Naive thymus-derived CD4-positive, alpha-beta T cell (primary cell): ENCODE measurements at places on chromosomes 11 and 22.

GRCh38 chr11:126491092-126491491 is 135.6 kb downstream of the ST3GAL4 start:
- no peak for DNase-seq

DNA sequence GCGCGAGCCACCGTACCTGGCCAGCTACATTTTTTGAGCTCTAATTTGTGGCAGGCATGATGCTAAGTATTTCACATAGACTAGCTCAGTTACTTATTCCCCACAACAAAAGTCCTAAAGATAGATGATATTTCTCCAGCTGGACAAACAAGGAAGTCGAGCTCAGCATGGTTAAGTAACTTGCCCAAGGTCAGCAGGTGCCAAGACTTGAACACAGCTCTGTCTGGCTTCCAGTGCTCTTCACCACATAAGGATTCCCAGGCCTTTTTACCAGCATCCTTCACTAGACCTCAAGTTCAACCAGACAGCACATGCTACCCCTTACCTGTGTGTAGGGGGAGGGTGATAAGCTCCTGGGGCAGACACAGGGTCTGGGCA is 177.3 kb upstream of the NCAM1 start:
- no peak for DNase-seq

GRCh38 chr22:17563936-17564391 is 666 bp downstream of the SLC25A18 start:
- DNase-seq: no peak

DNA sequence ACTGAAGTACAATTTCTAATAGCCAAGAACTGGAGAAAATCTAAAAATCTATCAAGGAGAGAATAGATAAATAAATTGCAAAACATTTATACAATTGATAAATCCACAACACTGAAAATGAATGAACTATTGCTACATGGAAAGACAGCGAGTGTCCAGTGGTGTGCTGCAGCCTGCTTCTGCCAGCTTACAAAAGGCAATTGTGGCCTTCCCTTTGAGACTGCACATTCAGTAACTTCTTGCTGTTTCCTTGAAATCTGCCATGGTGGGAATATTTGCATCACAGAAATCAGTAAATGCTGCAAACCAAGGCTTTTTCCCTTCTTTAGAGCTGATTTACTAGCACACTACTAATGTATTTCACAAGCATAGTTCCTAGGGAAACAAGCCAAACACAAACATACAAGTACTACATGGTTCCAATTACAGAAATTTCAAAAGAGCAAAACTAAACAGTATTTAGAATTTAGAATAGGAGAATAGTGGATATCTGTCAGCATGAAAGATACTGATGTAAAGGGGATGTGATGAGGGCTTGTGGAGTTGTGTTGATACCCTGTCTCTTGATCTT is 76.9 kb upstream of the TRIM77 start:
- no peak for DNase-seq

- peak; percentile 96 for DNase-seq
Measured at GRCh38 chr11:65652511-65653228, 10.0 kb downstream of the RELA start.

DNA sequence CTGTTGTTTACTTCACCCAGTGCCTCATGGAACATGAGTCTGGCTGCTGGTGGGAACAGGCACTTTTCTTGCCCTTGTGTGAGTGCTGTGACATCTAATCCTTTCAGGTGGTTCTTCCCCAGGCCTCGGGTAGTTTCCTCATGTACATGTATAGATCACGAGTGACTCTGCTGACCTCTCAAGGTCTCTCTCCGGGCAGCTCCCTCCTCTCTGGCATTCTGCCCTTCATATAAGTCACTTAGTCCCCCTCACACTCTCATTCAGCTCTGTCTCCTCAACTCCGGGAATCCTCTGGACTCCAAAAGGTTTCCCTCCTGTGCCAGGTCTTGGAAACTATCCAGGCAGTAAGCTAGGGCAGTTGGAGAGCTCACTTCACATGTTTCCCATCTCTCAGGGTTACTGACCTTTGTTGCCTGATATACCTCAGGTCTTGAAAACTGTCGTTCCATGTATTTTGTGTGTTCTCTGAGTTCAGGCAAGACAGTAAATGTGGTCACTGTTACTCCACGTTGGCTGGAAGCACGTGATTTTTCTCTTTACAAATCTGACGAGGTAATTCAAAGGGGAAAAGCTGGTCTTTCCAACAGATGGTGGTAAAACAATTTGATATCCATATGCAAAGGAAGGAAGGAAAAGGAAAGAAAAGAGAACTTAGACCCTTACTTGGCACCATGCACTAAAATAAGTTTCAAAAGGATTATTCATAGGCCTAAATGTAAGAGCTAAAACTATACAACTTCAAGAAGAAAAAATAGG is 40.5 kb upstream of the PITPNB start:
- DNase-seq: no peak

DNA sequence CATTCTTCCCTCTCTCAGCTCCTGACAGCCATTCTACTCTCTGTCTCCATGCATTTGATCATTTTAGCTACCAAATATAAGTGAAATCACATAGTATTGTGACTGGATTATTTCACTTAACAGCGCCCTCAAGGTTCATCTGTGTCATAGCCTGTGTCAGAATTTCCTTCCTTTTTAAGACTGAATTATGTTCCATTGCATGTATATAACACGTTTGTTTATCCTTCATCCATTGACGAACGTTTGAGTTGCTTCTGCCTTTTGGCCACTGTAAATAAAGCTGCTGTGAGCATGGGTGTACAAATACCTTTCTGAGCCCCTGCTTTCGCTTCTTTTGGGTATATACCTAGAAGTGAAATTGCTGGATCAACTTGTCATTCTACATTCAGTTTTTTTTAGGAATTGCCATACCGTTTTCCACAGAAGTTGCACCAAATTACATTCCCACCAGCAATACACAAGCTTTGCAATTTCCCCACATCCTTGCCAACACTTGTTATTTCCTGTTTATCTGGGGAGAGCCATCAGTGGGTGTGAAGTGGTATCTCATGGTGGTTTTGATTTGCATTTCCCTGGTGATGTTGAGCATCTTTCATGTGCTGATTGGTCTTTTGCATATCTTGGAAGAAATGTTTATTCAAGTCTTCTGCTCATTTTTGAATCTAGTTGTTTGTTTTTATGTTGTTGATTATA is 17.5 kb downstream of the GLB1L2 start:
- DNase-seq: no peak

- no peak for DNase-seq
Measured at GRCh38 chr22:31222736-31223135, 10.6 kb downstream of the LIMK2 start.

DNA sequence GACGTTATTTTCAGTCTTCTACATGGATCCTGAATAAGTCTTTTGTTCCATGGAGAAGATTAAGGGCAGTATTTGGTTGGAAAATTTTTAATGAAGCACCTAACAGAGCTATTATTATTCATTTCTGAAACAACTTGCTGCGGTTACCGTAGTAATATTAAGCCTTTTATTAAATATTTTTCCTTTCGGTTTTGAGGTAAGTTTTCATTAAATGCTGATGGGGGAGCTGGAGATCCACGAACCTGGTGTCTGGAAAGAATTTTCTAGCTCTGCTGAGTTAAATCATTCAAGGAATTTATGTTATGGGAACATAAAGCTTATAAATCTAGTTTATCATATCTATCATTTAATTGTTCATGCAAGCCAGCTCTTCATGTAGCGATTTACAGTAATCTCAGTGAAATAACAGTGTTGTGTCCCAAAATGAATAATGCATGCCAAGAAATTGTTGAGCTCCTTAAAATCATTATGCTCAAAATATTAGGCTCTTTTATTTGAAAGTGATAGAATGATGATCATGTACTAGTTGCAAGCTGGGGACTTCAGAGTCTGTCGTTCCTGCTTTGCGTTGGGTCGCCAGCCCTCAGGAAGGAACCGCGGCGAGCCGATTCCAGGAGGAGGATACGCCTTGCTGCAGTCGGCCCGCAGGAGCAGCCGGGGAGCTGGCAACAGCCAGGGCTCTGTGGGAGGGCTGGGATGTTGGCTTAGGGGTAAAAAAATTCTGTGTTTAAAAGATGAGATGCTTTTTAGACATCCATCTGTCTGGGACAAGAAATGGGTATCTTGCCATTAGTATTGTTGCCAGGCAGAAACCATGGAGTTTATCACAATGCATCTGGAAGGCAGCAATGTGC is 83.1 kb downstream of the TBC1D22A start:
- DNase-seq: no peak

DNA sequence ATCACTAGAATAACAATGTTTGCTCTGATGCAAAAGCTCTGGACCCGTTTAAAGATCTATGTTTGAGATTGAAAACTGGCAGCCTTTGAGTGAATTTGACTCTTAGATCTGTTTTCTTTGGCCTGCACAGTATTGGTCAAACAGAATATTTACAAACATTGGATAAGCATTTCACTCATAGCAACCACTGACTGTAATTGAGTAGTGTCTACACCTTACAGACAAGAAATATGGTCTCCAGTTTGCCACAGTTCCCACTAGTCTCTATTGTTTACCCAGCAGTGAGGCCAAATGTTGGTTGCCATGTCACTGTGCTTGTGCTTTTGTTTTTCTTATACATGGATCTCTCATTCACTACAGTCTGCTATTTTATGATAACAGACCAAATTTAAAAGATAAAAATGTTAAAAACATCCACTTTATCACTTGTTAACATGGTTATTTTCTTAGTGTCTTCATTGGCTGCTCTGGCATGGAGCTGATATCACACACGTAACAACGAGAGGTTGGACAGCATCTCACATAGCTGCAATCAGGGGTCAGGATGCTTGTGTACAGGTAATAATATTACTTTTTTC is 12.2 kb downstream of the ANKRD42 start:
- DNase-seq: no peak

- no peak for DNase-seq
Measured at GRCh38 chr22:46511151-46512038, 26.0 kb downstream of the CELSR1 start.

DNA sequence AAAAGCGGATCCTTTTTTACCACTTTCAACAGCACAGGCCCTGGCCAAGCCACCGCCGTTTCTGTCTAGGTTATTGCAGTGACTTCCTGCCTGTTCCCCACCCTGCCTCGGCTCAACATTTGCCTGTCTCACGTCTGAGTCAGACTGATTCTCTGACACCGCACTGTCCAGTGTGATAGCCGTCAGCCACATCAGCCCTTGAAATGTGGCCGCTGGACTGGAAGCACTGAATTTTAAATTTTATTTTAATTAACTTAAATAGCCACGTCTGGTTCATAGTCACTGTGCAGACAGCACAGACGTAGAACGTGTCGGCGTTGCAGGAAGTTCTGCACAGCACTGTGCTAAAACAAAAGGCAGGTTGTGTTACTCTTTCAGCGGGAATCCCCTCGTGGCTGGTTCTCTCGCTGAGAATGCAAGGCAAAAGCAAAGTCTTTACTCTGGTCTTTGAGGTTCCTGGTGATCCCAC is 56.3 kb upstream of the ADSL start:
- peak; percentile 81 for DNase-seq

- DNase-seq: peak; percentile 76
Measured at GRCh38 chr22:31977141-31977841, 33.0 kb downstream of the YWHAH start.

DNA sequence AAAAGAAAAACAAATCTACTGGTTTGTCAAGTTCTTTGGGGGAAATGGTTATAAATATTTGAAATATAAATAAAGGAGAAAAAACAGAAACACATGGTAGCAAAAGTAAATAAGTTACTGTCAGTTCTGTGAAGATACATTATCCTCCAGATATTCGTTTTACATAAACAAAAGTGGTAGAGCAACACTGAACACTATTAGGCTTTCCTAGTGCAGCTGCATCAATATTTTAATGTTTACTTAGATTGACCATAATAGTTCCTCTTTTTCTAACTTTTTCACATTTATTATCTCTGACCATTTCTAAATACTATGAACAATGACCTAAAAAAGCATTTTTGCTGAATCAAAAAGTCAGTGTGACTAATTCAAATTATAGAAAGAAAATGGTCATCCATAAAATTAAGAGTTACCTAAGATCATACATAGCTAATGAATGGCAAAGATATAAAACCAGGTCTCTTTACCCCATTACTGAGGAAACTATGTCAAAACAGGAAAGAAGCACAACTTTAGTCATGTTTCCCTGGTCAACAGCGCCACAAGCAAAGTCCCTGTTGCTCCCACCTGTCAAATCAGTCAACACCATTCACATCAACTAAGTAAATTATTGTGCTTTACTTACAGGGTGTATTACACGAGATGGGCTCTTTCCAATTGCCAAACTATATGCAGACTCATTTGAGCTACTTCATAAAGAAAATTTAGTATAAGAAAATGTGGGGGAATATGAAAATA is 38.5 kb downstream of the SBF2 start:
- no peak for DNase-seq

DNA sequence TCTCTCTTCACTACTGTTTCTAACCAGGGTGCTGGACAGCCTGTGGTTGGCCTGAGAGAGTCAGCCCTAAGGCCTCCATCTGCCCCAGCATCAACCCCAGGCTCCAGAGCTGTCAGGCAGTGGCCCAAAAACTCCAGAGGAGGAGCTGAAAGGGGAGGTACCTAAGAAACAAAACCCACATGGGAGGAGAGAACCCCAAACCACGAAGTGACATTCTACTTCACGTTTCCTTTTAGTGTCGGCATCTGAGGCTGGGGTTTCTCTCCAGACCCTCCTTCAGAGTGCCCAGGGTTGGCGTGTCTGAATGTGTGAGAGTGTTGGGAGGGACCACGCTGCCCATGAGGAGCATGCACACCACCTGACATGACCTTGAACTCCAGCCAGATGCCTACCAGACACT is 69.8 kb upstream of the NNMT start:
- DNase-seq: no peak

GRCh38 chr11:132289590-132290256 is 919.3 kb downstream of the NTM start:
- no peak for DNase-seq

GRCh38 chr22:42958937-42959336 is 56.0 kb downstream of the PACSIN2 start:
- no peak for DNase-seq

GRCh38 chr11:1983601-1983961 is 14.1 kb downstream of the H19 start:
- no peak for DNase-seq

DNA sequence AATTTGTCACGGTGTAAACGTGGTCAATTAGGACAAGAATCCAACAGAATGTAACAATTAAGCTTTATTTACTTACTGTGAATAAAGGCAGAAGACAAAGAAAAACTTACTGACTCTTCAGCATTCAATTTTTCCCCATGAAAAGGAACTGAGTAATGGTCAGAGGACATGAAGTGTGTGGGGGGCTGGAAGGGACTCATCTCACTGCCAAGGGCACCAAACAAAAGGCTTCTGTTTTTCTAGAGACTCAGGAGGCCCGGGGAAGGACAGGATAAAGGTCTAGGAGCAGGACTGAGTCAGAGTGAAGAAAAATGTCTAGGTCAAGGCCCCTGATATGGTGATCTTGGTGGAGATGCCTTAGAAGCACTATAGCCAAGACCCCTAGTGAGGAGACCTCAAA is 564.2 kb upstream of the ANO5 start:
- DNase-seq: no peak

DNA sequence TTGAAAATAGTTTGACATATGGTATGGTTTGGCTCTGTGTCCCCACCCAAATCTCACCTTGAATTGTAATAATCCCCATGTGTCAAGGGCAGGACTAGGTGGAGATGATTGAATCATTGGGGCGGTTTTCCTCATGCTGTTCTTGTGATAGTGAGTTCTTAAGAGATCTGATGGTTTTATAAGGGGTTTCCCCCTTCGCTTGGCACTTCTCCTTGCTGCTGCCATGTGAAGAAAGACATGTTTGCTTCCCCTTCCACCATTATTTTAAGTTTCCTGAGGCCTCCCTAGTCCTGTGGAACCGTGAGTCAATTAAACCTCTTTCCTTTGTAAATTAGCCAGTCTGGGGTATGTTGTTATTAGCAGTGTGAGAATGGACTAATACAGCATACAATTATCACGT is 7.7 kb downstream of the KCTD21 start:
- no peak for DNase-seq

- no peak for DNase-seq
Measured at GRCh38 chr11:121291319-121291718, 1.3 kb upstream of the SC5D start.
